Suppressor macrophage (primary cell): ENCODE measurements at places on chromosomes 13 and 19.

GRCh38 chr13:34611671-34612070 lies 330.4 kb upstream of the NBEA start:
- no peak for DNase-seq

DNA sequence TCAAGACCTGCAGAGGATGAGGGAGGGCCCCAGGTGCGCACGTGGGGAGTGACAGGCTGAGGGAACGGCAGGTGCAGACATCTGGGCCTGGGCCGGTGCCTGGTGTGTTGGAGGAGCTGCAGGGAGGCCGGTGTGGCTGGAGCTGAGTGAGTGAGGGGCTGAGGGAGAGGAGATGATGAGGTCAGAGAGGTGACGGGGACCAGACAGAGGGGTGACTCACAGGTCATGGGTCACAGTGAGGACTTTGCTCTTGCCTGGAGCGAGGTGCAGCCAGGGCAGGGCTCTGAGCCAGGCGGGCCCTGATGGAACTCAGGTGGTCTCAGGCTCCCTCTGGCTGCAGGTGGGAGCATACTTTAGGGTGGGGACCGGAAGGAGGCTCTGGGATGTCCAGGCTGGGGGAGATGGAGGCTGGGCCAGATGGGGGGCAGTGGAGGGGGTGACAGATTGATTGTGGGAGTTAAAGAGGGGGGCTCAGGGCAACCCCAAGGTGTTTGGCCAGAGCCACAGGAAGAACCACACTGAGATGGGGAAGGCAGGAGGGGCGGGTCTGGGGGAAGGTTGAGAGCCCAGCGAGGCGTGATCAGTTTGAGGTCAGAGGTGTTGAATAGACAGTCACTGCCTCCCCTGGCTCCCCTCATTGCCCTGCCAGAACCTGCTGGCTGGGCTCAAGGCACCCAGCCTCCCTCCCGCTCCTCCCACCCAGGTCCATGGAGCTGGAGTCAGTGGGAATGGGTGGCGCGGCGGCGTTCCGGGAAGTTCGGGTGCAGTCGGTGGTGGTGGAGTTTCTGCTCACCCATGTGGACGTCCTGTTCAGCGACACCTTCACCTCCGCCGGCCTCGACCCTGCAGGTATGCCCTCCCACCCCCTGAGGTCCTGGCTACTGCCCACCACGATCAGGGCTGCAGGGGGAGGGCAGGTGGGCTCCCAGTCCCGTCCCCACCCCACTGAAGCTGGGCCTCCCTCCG lies 8.4 kb downstream of the ARHGAP33 start:
- DNase-seq, result no peak

DNA sequence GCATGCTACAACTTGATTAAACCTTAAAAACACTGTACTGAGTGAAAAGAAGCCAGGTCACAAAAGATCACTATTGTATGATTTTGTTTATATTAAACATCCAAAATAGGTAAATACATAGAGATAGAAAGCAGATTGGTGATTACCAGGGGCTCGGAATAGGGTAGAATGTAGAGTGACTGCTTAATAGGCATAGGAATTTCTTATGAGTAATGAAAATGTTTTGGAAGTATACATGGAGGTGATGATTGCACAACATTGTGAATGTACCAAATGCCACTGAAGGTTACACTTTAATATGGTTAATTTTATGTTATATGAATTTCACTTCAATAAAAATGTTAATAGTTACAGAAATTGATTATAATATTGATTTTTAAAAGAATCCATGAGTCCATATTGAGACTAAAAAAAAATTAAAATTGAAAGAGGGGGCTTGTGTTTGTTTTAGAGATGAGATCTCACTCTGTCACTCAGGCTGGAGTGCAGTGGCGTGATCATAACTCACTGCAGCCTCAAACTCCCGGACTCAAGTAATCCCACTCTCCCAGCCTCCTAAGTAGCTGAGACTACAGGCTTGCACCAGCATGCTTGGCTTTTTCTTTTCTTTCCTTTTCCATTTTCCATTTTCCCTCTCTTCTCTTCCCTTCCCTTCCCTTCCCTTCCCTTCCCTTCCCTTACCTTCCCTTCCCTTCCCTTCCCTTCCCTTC lies 85.1 kb downstream of the FNDC3A start:
- no peak for DNase-seq

GRCh38 chr19:46620716-46621115 lies 4.2 kb downstream of the PTGIR start:
- DNase-seq, result no peak

DNA sequence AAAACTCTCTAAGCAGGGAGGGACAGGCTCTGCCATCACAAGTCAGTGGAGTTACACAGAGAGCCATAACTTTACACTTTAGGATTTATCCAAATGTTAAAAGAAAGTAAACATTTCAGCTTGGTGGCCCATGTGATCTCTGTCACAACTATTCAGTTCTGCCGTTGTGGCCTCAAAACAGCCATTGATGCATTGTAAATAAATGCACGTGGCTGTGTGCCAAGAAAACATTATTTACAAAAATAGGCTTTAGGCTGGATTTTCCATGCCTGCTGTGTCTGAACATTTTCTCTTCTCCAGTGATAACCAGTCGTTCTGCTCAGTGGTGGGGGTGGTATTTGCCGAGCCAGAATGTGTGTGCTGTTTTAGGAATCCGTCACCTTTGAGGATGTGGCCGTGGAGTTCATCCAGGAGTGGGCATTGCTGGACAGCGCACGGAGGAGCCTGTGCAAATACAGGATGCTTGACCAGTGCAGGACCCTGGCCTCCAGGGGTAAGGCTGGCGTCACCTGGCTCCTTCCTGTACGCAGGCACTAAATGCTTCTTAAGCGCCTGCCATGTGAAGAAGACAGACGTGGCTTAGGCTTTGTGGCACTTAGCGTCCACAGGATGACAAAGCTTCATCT lies 4.9 kb downstream of the ZNF333 start:
- no peak for DNase-seq
